NCI-H1092 treated with DMSO at 0.1 percent for 48 hours (cell line): ENCODE measurements at places on chromosomes 4 and X.

- no peak for DNase-seq
These were observed 74.9 kb downstream of the MAB21L2 start for GRCh38 chr4:150656891-150657290.

DNA sequence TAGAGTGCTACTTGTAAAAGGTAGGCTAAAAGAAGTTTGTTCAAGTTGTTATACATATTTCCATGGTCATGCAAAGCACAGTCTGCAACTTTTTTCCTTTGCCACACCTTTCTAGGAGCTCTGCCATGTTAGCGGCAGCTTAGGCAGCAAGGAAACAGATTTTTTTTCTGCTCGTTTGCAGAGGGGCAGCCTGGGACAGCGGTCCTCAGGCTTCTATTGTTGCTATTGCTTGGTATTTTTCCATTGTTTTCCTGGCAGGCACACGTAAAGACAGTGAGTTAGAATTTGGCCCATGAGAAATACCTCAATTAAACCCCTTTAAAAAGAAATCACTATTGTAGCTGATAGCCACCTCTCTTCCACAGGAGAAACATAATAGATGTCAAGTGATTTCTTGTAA lies 391.4 kb downstream of the SH2D1A start:
- no peak for DNase-seq

GRCh38 chr4:88965053-88965452 lies 91.9 kb downstream of the FAM13A start:
- DNase-seq, result no peak

DNA sequence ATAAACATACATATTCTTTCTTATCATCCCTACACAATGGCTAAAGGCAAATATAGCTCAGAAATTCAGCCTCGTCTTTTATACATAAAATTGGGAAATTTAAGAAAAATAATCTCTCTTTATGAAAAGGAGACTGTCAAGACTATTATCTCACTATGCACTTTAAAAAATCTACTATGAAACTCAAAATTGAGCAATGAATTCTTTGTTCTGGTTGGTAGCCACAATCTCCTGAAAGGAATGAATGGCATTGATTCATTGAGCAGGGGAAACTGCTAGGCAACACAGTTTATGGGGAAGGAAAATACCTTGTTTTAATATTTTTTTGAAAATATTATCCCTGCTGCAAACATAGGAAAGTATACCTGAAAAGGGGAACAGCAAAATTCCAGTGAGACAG lies 397.1 kb downstream of the RAB28 start:
- DNase-seq, result no peak

DNA sequence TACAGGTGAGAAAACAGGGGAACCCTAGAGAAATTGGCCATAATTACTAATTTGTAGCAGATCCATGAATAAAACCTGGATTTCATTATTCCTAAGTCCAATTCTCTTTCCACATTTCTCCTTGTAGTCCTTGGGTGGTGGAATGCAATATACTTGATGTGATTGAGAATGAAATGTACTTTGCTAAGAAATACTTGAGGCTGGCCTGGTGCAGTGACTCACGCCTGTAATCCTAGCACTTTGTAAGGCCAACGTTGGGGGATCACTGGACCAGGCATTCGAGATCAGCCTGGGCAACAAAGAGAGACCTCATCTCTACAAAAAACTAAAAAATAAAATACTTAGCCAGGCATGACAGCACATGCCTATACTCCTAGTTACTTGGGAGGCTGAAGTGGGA lies 15.9 kb downstream of the TMEM184C start:
- DNase-seq, result no peak

- no peak for DNase-seq
These were observed 65.3 kb downstream of the PALLD start for GRCh38 chr4:168562041-168562571.

GRCh38 chrX:139811942-139812629 lies 104.1 kb upstream of the MCF2 start:
- no peak for DNase-seq

GRCh38 chrX:101530944-101531343 lies 19.4 kb upstream of the ARMCX1 start:
- DNase-seq, result no peak

GRCh38 chr4:108783665-108784463 lies 21.0 kb upstream of the ETNPPL start:
- DNase-seq, result no peak

DNA sequence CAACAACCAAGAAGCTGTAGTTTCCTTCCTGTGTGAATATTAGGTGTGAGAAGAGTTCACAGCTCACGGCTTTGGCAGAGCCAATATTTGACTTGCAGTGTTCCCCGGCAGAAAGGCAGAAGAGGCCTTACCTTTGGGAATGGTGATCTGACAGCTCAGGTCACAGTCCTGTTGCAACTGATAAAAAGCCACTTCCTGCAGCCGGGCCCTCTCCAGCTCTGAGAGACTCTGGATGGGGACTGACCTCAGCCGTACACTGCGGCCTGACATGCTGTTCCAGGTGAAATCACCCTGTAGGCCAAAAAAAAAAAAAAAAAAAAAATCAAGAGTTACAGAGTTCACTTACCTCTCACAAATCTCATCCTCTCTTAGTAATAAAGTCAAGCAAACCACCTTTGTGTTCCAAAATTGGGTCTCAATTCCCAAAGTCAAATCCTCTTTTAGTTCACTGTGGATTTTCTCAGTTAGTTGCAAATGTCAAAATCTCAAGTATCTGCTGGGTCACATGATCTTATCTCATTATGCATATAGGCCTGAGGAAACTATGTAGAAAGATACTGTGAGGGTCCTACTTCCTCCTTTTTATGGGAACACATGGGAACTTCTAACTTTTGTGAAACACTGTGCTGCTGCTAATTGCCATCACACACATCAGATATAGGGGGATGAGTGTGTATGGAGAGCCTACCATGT lies 38.6 kb upstream of the AMELX start:
- DNase-seq, result no peak

DNA sequence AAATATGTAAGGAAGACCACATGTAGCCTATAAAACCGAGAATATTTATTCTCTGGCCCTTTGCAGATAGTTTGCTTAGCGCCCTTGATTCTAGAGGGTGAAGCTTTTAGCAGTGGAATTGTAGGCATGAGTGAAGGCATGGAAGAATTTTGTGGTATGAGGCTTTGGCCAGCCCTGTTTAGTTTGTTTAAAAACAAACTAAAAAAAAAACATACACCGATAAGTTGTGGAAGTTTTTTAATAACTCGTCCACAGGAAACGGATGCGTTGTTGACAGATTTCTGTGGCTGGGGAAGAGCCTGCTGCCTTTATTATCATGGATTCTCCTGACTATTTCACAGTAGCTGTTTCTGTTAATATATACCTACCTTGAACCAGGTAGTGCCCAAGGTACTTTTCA lies 194.7 kb upstream of the LNX1 start:
- no peak for DNase-seq

DNA sequence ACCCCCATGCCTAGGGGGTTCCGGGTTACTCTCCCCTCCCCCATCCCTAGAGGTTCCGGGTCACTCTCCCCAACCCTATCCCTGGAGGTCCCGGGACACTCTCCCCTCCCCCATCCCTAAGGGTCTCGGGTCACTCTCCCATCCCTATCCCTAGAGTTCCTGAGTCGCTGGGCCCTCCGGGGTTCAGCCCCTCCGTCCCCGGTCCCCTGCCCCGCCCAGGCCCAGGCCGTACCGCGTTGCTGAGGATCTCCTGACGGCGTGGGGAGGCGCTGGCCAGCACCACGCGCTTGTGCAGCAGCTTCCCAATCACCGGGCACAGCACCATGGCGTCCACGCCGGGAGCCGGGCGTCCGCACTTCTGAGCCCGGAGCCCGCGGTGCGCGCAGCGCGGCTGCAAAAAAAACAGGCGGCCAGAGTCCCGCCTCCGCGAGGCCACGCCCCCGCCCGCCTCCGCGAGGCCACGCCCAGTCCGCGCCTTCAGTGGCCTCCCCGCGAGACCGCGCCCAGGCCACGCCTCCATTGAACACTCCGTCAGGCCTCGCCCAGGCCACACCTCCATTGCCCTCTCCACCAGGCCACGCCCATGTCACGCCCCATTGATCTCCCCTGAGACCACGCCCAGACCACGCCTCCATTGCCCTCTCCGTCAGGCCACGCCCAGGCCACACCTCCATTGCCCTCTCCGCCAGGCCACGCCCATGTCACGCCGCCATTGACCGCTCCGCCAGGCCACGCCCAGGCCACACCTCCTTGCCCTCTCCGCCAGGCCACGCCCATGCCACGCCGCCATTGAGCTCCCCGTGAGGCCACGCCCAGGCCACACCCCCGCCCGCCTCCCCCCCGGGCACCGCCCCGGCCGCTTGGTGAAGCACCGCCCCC lies at the start of gene ASMTL:
ASMTL (minus strand) TSS at position 394 of the 879 bp plus-strand sequence; CDS start at position 325, 69 bp downstream.
- no peak for DNase-seq
